Stimulated activated CD8-positive, alpha-beta memory T cell treated with anti-CD3 and anti-CD28 coated beads, Interleukin-4, amount 100 ng/mL, for 1 hour (primary cell): ENCODE measurements at places on chromosomes 2 and 18.

DNA sequence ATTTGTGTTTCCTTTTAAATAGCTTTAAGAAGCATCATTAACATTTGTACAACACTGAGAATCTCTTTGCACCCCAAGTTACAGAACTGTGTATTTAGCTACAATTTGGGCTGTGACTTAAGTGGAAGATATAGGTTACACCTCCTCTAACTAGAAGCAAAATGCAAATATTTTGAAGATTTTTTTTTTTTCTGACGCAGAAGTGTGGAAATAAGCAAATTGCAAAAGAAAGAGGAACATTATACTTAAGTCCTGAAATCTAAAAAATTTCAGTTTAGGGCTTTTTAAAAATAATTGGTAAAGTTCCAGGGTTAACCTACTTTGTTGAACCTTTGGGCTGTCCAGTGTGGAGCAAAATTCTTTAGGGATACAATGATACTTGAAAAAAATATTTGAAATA lies 41.4 kb upstream of the RBMS1 start:
- DNase-seq: no peak

DNA sequence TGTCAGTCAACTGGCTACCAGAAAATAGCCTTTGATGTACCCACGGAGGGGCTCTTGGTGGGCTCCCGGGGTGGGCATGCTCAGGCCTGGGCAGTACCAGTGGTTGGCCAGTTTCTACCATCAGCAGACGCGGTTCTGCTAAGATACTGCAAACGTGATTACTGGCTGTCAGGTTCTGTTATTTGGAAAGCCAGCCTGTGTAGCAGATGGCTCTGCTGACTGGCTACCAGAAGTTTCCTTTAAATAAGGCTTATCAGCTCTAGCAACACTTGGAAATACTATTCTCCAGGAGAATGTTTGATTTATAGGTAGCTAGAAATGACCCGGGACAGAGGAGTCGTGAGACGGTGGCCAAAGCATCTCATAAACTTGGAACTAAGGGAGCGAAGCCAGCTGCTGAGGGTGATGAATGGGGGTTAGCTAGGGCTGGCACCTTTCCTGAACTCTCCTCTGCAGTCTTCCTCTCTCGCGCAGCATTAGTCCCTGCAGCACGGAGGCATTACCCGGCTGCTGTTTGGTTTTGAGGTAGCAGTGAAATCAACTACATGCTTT lies 171.9 kb downstream of the AGAP1 start:
- DNase-seq: no peak

GRCh38 chr2:101518578-101519492 lies 43.9 kb upstream of the RFX8 start:
- no peak for DNase-seq

DNA sequence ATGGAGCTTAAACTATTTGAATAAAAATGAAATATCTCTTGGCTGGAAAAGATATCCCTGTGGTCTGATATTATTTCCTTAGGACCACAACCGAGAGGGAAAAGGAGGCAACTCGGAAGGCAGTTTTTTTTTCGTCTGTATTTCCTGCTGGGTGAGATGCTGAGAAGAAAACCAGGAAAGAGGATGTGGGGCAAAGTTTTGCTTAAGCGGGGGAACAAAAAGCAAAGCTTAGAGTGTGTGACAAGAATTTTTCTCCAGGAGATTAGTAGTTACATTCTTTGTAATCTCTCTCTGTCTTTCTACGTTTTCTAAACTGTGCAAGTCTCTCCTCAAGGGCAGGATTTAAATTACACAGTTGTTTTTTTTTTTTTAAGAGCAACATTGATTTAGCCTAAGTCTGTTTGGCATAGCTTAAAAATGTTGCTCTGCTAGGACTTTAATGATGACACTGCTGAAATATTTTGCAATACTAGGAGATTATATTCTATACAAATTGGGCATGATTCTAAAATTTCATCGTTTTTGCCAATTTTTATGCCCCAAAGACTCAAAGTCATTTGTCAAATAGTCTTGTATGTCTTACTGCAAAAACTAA lies 258.5 kb downstream of the KCNS3 start:
- DNase-seq: no peak

DNA sequence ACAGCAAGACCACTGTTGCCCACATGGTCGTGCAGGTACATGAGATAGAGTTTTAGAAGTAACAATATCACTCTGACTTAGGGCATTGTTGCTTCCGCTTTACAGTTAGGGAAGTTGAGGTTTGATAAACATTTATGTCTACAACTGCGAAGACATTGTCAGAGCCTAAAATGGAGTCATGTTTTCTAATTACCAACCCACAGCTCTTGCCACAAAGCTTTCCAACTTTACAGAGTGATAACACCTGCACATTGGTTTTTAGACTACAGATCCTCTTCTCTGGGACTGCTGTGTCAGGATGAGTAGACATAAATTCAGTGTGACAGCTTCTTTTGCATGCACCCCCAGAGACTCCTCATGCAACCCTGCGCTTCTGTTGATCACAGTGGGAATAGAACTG lies 119.0 kb downstream of the FEZ2 start:
- DNase-seq: no peak
